ENCODE measurements at places on chromosomes 12 and 14.

GRCh38 chr12:114995891-114996290, 311.9 kb upstream of the TBX3 start:
- no peak for DNase-seq

DNA sequence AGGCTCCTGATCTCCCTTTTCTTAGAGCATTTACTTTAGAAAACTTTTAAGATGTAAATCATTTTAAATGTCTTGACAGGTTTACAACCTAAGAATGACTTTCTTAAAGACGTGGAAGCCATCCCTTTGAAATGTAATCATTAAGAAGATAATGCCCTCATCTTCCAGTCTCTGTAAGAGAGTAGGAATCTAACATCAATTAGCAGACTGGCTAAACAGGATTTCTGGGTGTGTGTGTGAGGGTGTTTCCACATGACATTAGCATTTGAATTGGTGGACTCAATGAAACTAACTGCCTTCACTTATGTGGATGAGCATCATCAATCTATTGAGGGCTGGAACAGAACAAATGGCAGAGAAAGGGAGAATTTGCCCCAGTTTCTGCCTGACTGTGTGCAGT, 329.5 kb downstream of the RPL10L start:
- DNase-seq, result no peak

- no peak for DNase-seq
Observed at GRCh38 chr14:23450379-23450778, 14.9 kb upstream of the MYH7 start.

GRCh38 chr14:104536942-104537612, 42.5 kb upstream of the C14orf180 start:
- DNase-seq, result peak; percentile 4

- DNase-seq, result no peak
Observed at GRCh38 chr14:100626614-100627013, 39.4 kb upstream of the BEGAIN start.

DNA sequence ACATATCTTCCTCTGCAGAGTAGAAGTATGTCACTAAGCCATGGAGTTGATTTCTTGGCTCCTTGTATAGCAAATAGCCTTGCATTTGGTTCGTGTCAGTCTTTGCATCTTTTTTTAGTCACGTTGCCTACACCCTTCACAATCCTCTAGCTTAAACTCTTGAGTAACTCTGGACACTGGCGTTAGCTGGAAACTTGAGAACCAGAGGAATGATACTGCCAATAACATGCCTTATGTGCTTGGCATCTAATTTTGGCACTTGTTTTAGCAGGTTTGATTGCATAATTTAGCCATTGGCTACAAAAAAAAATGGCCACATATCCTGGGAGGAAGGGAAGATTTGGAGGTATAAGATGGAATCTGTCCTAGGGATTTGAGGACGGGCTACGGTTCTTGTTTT, 136.2 kb downstream of the ETV6 start:
- DNase-seq, result no peak

- no peak for DNase-seq
Observed at GRCh38 chr12:78959556-78959955, 95.0 kb downstream of the SYT1 start.

DNA sequence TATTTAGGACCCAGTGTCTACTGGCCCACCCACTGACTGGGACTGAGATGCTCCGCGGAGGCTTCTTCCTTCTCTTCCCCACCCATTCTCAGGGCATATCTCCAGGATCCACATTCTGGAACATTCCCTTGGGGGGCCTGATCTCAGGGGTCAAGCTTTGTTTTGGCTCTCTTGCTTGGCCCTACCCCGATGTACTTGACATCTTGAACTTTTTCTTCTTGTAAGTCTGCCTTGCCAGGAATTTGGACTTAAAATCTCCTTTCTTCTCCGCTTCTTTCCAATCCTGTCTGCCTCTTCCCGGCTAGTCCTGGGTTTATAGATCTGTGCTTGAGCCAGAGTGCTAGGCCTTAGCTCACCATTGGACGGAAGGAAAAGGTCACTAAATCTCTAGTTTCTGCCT, 22.1 kb downstream of the DACT1 start:
- DNase-seq, result no peak

GRCh38 chr14:65412856-65413738, 567 bp downstream of the FUT8 start:
- peak; percentile 42 for DNase-seq

DNA sequence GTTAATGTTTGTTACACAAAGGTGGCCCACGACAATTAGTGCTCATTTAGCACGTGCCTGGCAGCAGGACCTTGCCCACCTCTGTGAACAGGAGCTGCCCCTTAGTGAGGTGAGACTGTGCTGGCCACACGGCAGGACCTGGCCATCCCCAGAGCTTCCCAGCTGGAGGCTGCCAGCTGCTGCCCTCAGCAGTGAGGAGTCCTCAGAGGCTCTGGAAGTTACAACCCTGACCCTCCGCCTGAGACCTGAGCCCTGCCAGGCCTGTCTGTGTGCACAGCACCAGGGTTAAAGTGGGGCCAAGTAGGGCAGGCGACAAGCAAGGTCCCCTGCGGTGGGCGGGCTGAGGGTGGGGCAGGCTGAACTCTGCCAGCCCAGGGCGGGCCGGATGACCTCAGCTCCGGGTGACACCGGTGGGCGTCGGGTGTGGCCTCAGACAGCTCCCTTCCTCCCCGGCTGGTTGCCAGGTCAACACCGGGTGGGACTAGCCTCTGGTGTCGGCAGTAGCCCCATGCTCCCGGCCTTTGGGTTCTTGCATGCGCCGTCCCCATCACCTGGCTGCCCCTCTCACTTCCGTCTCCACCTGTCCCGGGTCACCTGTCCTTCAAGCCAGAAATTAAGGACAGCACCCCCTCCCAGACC, 9.2 kb upstream of the LBHD2 start:
- DNase-seq, result no peak

- DNase-seq, result no peak
Observed at GRCh38 chr12:105861227-105861626, 277.5 kb downstream of the NUAK1 start.

GRCh38 chr12:75859868-75860267, 171.7 kb downstream of the PHLDA1 start:
- no peak for DNase-seq

GRCh38 chr14:37051680-37052079, 120.7 kb downstream of the SLC25A21 start:
- no peak for DNase-seq

DNA sequence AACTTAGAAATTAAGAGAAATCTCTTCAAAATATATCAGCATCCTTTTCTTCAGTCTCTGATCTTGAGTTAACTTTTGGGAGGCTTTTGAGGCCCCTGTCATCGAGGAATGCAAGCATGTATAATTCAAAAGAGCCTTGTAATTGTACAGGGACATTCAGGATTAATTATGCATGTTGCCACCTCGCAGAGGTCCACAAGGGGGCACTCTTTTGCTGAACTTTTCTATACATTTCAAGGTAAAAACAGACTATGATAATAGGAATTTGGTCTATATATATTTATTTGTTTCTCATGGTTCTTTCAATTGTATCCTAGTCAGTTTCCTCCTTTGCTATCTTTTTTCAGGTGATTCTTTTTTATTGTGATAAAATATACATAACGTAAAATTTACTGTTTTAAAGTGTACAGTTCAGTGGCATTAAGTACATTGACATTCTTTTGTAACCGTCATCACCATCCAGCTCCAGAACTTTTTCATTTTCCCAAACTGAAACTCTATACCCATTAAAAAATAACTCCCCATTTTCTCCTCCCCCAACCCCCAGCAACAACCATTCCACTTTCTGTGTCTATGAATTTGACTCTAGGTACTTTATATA, 47.0 kb upstream of the SLC2A13 start:
- DNase-seq, result peak; percentile 3

- no peak for DNase-seq
Observed at GRCh38 chr12:27467641-27468040, 21.1 kb downstream of the SMCO2 start.

- peak; percentile 63 for DNase-seq
Observed at GRCh38 chr12:99059824-99060511, 414.9 kb downstream of the APAF1 start.

DNA sequence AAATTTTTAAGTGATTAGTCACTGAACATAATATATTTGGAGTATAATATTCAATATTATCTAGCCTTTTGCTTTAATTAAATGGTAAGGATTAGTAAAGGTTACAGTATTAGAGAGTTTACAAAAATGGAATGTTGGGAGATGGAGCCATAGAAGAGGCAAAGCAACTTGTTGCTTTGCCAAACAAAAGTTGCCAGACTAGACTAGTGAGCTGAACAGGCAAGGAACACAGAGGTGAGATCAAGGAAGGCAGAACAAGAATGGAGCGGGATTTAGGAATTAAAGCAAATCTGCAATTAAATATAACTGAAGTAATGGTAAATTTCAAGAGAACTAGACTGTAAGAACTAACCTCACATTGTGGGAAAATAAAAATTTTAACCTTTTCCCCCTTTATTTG, 5.1 kb downstream of the ARF6 start:
- no peak for DNase-seq

DNA sequence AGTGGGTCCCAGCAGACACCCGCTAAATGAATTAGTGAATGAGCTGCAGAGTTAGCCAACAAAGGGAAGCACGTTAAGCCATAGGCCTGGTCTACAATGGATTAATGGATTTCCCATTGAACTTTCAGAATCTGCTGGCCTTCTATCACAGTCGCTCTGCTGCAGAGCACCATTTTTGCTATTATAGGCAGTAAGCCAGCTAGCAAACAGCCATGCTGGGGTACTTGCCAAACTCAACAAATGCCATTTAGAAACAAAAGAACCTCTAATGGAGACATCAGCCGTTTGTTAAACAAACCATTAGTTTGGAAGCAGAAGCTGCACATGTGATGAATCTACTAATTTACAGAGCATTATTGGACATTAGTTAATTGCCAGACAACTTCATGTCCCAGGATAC, 181.1 kb upstream of the STXBP6 start:
- no peak for DNase-seq

DNA sequence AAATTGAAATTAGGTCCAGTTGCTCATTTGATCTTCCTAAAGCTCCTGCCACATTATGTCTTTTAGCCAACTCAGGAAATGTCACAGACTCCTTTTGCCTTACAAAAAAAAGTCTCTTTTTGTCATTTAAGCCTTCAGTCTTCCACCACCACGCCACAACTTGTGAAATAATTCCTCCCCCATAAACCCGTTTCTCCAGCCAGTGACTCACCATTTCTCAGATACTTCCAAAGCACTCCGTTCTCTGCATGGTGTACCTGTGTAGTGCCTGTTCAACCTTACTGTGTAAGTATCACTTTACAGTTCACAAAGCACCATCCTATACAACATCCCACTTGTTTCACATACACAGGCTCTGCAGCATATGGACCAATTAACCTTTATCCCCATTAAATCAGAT, 139.5 kb upstream of the AEBP2 start:
- no peak for DNase-seq

- DNase-seq, result no peak
Observed at GRCh38 chr12:20376984-20377383, 8.6 kb downstream of the PDE3A start.

GRCh38 chr12:25501549-25501948, 51.5 kb downstream of the LMNTD1 start:
- DNase-seq, result no peak

GRCh38 chr14:54241517-54241916, 155.3 kb upstream of the CDKN3 start:
- no peak for DNase-seq

DNA sequence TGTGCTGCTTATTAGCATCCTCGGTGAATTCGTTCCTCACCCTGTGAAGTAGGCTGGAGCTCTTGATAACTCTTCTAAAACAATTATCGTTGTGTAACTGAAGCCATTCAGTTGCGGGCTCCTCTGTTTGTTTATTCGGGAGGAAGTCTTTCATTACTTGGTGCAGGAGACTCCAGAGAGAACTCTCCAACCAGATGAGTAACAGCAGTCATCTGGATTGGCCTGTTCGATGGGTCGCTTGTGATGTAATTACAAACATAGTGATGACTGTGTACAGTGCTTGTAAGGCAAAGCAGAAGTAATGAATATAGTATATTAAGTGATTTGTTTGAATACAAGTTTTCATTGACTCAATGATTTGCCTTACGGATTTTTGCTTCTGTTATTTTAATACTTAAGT, 10.9 kb downstream of the ATP6V0A2 start:
- no peak for DNase-seq

- DNase-seq, result no peak
Observed at GRCh38 chr14:106378191-106378590, 851.8 kb downstream of the TMEM121 start.

DNA sequence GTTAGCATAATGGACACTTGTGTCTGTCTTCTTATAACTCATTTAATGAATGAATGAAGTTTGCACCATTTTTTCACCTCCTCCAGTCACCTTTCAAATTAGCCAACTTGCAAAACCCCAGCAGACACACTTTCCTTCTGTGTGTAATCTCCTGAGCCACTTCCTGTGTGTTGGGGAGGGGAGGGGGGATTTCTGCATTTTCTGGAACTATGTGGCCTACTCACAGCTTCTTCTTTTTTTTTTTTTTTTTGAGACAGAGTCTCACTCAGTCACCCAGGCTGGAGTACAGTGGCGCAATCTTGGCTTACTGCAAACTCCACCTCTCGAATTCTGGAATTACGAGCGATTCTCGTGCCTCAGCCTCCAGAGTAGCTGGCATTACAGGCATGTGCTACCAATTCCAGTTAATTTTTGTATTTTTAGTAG, 4.1 kb upstream of the SERPINA1 start:
- peak; percentile 47 for DNase-seq

DNA sequence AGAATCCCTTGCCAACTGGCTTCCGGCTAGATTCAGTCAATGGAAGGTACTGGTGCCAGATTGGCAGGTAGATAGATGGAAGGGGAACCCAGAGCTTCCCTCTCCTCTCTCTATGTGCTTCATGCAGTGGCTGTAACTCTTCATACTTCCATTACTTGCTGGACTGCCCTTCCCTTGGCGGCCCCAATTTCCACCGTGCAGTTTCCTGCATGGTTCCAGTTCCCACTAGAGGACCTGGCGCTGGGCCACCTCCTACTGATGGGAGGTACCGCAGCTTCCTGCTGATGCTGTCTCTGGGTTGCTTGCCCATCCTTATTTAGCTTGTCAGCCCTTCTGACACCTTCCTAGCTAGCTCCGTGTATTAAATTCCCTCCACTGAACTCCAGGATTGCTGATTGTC, 226.4 kb downstream of the ANO2 start:
- no peak for DNase-seq

- DNase-seq, result no peak
Observed at GRCh38 chr12:117155278-117156060, 34.8 kb downstream of the FBXO21 start.

- DNase-seq, result no peak
Observed at GRCh38 chr14:24634158-24634557, at the start of gene GZMB. Gene GZMB, minus strand, starts transcription at chr14:24634190. Its CDS starts 30 bp downstream, at chr14:24634160.

DNA sequence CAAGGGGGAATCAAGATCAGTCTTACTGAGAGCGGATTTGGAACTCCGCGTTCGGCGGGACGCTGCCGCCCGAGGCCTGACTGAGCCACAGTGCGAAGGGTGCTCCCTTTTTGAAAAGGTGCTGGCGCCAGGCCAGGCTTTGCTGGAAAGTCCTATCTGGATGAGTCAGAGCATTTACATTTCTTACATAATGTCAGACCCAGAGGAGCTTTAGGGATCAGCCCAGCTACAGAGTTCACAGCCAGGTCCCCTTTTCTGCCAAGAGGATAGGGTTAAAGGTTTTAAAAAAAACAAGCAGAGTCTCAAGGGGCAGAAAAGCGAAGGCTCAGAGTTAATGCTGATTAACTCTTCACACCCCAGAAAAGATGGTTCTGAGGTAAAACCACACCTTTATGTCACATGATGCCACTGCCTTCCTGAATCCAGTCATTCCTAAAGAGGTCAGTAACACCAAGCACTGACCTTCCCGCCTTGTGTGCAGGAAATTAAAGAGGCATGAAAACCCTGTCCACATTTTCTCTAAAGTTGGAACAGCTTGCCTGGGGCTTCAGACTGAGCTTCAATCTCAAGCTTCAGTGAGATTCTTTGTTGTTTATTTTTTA, 11.7 kb upstream of the FBXL14 start:
- DNase-seq, result peak; percentile 71

GRCh38 chr14:50739186-50739585, 71.1 kb upstream of the SAV1 start:
- no peak for DNase-seq

All from fibroblast of skin of left quadriceps (primary cell).